IMR-90 (cell line): ENCODE measurements at places on chromosomes 1 and 21.
A peak's percentile ranks its signal among the peaks of the same experiment; 100 is the strongest.

DNA sequence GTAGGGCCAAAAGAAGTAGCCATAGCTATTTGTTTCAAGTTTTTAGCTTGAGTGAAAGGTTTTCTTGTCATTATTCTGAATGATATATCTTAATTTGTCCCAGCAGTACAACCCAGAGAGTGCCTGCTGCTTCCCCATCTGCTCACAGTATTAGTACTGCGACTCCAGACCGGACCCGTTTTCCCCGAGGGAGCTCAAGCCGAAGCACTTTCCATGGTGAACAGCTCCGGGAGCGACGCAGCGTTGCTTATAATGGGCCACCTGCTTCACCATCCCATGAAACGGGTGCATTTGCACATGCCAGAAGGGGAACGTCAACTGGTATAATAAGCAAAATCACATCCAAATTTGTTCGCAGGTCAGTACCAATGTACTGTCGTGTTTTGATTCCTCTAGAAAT, 37.2 kb upstream of the C1orf115 start:
- no peak for DNase-seq

- peak; percentile 91 for DNase-seq
Observed at GRCh38 chr1:39238476-39238875, 34.0 kb downstream of the MACF1 start.

GRCh38 chr1:180567654-180568053, 8.9 kb downstream of the OVAAL start:
- DNase-seq: no peak

- DNase-seq: no peak
Observed at GRCh38 chr1:20785907-20786252, 1.2 kb downstream of the HP1BP3 start.

GRCh38 chr21:33712022-33712803, 69.9 kb downstream of the ITSN1 start:
- DNase-seq: no peak

GRCh38 chr1:54024358-54024757, 6.4 kb upstream of the LDLRAD1 start:
- no peak for DNase-seq
